ENCODE measurements at places on chromosomes 7 and 10.
A peak's percentile ranks its signal among the peaks of the same experiment; 100 is the strongest.

DNA sequence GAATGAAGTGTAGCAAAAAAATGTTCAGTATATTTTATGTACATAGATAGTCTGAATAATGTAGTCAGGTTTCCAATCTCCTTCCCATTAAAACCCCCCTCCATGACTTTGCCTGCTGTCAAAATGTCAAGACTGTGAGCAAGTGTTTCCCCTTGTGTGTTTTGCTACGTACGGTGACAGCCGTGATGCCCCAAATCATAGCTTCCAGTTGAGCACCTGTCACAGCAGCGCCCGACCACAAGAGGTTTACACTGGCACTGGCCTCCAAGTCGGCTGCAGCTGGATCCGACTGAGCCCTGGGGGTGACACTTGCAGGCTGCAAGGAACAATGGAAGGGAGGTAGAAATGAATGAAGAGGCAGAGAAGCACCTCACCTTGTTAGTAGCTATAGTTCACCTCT, 62.3 kb downstream of the LAMB4 start:
- no peak for DNase-seq

DNA sequence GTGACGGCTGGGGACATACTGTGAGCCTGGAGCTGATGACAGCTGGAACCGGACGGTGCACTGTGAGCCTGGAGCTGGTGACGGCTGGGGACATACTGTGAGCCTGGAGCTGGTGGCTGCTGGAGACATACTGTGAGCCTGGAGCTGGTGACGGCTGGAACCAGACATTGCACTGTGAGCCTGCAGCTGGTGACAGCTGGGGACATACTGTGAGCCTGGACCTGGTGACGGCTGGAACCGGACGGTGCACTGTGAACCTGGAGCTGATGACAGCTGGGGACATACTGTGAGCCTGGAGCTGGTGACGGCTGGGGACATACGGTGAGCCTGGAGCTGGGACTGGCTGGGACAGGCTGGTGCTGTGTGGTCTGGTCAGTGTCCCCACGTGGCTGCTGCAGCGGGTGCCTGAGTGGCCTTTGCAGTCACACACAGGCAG, 47.9 kb downstream of the PTPRN2 start:
- no peak for DNase-seq

DNA sequence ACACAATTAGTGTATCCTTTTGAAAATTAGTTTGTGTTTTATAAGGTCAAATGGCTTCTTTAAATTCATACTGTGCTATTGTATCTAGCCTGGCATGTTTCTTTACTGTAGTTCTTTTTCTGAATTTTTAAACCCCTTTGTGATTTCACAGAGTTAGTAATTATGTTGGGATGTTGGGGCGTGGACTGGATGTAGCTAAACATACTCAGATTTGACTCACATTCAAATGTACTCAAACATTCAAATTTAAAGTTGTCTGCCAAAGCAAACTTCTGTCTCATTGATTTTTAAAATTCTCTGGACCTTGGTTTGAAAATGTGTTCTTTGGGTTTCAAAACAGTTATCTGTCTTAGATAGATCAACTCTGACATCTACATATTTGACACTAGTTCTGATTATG, 7.2 kb upstream of the NRP1 start:
- DNase-seq: no peak

DNA sequence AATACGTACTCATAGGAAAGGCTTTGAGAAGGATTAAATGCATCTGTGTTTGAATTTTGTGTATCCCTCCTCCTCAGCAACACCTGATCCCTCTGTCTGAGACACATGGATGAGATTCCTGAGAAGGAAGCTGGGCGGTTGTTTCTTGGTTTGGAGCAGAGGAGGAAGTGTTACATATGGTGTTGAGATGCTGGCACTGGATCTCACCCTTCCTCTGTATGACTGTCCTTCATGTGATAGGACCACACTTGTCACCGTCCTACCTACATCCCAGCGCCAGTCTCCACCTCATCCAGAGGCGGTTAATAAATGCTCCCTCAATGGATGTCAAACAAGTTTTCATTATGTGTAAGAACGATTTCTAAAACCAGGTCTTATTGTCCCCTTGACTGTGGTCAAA, 49.4 kb upstream of the KLF6 start:
- DNase-seq: no peak

DNA sequence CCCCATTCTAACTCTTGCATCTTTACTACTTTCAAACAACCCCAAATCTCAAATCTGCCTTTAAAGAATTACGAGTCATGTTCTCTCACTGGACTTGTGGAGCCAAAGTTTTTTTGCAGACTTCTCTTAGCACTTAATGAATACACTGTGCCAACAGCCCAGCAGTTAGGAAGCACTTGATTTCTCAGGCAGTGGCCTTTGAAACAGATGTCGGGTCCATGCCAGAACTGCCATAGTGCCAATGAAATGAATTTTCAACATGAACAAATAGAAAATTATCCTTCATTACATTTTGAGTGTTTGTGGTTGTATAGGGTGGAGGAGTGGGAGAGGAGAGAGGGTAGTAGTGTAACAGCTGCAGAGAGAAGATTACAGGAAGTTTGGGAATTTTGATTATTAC, 5.9 kb downstream of the BORCS7 start:
- no peak for DNase-seq

- no peak for DNase-seq
Observed at GRCh38 chr10:69684020-69684980, 54.3 kb downstream of the FAM241B start.

DNA sequence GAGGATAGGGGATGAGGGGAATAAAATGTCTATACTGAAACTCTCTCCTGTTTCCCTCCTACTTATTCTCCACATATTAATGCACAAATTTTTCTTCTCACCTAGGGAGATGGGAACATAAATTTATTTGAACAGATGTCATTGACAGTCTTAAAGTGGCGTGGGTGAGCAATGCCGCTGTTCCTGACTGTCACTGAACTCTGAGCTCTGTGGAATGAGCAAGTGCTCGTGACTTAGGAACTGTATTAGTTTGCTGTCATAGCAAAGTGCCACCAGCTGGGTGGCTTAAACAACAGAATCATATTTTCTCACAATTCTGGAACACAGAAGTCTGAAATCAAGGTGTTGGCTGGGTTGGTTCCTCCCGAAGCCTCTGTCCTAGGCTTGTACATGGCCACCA, 29.1 kb downstream of the INPP5F start:
- no peak for DNase-seq

DNA sequence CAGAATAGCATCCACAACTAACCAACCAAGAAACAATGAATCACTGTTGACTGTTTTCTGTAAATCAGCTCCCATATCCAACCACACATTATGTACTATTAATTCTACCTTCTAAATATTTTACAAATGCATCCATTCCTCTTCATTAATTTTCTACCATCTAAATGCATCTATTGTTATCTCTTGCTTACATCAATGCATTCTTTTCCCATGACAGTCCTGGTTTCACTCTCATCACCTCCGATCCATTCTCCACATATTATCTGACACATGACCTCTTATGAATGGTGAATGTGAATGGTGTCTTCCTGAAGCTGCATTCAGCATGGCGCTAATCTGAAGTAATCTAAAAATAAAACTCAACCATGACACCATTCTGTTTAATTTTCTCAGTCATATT, 153.8 kb upstream of the CALCR start:
- no peak for DNase-seq

GRCh38 chr7:30920584-30921539, 9.2 kb downstream of the AQP1 start:
- peak; percentile 4 for DNase-seq

GRCh38 chr7:105399043-105399725, 10.5 kb upstream of the SRPK2 start:
- no peak for DNase-seq

GRCh38 chr10:71225291-71226058, 13.1 kb downstream of the UNC5B start:
- no peak for DNase-seq

GRCh38 chr7:11175371-11175770, 201.7 kb downstream of the PHF14 start:
- no peak for DNase-seq

DNA sequence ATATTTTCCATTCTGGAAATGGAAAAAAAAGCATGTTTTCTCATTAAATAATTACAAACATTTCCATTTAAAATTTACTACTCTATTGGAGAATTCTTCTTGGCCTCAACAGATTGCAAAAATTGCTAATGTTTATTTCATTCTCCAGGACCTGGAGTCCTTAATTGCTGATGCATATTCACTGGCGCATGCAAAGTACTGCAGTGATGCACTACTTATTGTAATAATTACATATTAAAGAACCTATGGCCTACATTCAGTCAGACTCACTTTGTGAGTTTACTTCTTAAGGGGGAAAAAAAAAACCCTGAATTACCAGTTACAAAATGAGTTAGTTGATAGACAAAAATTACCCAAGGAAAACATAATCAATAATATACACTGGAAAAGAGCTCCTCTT, 391.0 kb upstream of the LRRTM3 start:
- DNase-seq: no peak

DNA sequence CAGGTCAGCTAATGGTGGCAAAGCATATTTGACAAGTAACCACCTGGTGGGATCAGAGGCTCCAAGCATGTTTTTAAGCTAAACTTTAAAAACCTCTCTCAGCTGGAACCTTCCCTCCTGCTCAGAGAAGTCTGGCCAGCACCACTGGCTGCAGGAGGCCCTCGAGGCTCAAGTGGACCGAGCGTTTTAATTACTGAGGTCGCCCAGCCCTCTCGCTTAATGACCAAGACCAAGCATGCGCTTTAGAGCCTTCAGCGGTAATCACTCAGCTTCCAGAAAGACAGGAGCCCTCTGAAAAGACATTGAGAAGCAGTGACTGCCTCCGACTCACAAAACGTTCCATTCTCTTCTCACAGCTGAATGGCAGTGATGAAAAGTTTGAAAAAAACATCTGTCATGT, 383.4 kb upstream of the ADARB2 start:
- no peak for DNase-seq

GRCh38 chr10:110962443-110962842, 43.0 kb downstream of the SHOC2 start:
- DNase-seq: no peak

DNA sequence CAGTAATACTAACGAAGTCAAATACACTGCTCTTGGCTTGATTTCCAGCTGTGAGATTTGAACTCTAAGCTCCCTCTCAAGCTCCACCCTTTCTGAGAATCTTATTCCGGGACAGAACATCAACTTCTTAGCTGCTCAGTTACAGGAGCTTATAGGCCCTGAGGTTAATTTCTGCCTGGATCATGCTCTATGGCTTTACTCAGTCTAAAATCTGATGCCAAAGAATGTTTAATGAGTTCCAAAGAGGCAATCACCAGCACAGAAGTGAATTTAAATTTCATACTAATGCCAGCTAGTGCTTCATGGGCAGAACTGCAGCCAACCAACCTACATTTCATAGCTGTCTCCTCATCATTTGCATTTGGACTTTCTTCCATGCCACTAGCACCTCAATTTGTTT, 707.2 kb downstream of the MAGI2 start:
- no peak for DNase-seq

- DNase-seq: peak; percentile 10
Observed at GRCh38 chr7:157548691-157549303, 212.0 kb downstream of the DNAJB6 start.

DNA sequence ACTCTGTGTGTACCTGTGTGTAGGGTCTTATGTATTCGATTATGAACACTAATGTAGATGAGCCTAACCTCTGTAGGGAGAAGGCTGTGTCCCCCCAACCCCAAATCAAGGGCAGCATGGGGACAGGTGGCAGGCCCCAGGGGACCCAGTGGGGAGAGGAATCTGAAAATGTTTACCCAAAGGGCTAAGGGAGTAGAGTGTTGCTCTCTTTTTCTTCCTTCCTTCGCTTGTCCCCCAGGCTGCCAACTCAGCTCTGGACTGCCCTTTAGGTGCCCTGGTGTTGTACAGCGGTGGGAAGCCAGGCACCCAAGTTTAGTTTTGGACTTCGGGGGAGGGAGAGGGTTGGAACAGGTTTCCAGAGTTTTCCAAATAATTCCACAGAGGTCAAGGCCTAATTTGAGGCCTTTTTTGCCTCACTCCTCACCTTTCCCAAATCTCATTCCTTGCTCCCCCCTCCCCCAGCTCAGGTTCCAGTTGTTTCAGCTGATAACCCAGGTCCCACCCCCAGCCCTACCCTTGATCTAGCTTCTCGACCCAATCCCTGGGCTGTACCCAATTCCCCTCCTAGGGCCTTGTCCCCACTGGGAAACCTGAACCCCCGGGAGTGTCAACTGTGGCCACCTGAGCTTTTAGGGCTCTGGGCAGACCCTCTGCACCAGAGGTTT, 9.1 kb upstream of the PAX2 start:
- no peak for DNase-seq

- no peak for DNase-seq
Observed at GRCh38 chr7:157871681-157872080, 534.9 kb downstream of the DNAJB6 start.

DNA sequence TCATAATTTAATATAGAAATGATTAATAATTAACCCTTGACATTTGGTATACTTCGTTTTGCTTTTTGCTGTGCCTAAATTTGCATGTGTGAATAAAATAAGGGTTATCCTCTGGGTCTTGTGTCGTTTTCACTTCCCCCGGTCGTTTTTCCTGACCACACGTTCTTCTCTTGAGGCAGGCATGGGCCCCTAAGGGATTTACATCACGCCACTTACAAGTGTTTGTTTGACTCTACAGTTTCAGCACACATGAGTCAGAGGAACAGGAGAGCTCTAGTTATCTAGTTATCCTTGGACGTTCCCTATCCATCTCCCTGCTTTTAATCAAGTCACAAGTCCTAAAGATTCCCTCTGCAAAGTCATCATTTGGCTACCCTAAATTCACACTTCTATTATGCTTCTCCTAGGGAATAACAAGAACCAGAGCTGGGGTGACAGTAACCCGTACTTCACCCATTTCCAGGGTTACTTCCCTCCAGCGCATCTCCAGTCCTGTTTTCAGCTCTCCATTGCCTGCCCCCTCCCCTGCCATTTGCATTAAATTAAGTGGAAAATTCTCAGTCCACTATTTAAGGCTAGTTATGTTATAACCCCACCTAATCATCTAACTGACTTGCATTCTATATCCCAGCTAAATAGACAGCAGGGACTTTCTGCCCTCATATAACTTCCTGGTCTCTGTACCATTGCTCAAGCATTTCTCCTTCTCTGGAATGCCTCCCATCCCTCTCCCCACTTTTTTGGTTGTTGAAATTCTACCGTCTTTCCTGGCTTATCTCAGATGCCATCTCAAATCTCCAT, 206.9 kb downstream of the PTEN start:
- no peak for DNase-seq
